ENCODE measurements at places on chromosomes 4 and X. TPM values are rescaled to one million over a fixed set of nuclear protein-coding genes. Genes with fewer than 3 reads are reported as not detected.

DNA sequence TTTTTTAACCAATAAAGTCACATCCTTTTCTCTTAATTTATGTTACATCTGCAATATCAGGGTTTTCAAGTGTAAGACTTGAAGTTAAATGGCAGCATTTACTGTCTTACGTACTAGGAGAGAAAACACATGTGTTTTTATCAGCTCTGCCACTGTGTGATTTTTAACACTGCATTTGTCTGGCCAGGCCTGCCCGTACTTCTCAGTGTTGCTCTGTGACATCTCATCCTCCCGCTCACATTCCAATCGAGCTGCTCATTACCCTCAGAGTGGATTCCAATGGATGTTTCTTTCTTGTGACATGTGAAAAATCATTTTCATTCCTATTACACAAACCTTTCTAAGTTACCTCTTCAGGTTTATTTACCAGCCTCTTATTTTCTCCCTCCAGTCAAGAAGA lies 420.3 kb downstream of the FAT4 start:
- peak; percentile 42 for DNase-seq

The USP46 gene
- 6.2 TPM for total RNA-seq

The TMPRSS11F gene
- total RNA-seq = not detected

DNA sequence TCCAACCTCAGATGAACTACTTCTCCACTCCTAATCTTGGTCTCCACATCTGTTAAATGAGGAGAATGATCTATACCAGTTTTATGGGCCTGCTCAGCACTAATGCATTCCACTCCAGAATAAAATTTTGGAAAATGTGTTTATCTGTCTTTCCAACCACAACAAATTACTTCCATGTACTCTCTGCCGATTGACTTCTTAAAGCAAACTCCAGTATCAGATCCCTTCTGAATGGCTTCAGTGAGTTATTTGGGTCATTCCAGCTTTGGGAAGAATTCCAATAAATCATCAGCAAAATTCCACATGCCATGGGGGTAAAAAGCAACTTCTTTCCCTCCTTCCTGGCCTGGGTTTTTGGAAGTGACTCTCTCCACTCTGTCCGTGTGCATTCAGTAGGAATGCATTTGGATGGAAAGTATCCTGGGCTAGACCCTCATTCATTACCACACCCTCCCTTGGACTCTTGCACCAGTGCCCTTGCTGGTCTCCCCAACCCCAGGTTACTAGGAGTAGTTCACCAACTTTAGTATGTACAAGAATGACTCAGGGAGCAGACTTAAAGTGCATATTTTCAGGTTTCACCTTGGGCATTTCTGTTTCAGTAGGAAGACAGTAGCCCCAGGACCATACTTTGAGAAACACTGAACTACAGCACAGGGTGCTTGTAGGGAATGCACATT lies 15.4 kb upstream of the ADH6 start:
- DNase-seq = no peak

DNA sequence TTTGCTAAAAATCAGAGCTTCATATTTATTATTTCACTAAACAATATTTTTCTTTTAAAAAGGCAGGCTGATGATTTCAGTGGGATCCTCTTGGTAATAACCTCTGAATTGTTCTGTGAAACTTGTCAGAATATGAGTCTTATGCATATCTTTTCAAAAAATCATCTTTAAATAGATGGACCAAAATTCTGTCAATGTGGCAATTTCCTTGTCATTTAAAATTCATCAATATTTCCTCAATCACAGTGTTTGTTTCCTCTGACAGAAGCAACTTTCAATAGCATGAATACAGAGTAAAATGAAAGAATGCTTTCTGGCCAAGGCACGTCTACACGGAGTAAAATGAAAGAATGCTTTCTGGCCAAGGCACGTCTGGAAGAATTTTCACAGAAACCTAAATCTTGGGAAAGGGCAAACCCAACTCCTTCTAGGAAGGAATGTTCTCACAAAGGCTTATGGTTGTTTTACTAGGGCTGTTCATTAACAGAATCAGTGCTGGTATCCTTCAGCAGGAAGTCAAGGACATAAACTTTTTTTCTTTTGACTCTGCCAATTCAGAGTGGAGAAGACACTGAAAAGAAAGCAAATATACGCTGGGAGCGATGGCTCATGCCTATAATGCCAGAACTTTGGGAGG lies 99.0 kb upstream of the GPR34 start:
- no peak for DNase-seq

- no peak for DNase-seq
These were observed 241.4 kb downstream of the UGT8 start for GRCh38 chr4:114839986-114840385.

The FGFR3 gene
- total RNA-seq = 2.4 TPM

DNA sequence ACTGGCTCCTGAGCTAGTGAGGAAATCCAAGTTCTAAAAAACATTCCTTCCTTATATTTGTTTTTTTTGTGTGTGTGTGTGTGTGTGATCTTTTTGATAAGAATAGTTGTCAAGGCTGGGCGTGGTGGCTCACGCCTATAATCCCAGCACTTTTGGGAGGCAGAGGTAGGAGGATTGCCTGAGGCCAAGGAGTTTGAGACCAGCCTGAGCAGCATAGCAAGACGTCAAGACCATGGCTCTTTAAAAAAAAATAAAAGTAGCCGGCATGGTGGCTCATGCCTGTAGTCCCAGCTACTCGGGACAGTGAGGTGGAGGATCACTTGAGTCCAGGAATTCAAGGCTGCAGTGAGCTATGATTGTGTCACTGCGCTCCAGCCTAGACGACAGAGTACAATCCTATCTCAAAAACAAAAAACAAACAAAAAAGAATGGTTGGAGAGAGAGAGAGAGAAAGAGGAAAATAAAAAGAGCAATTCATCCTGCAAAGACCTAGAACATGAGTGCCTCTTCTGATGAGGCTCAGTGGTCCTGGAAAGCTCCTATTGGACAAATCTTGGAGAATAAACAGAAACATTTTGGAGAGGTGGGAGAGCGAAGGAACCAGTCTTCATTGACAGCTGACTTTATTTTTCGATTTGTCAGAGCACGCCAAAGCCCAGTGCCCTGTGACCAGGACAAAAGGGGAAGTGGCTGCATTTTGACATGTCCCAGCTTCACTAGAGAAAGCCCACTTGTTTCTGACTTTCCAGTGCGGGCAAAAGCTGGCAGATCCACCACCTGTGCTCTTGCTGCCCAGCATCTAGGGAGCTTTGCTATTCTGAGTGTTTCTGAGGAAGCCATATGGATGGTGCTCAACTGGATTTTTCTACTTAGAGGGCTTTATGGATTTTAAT lies 244.7 kb downstream of the PALLD start:
- no peak for DNase-seq

The PCDH18 gene
- 71.2 TPM for total RNA-seq

The NMU gene
- total RNA-seq = not detected

DNA sequence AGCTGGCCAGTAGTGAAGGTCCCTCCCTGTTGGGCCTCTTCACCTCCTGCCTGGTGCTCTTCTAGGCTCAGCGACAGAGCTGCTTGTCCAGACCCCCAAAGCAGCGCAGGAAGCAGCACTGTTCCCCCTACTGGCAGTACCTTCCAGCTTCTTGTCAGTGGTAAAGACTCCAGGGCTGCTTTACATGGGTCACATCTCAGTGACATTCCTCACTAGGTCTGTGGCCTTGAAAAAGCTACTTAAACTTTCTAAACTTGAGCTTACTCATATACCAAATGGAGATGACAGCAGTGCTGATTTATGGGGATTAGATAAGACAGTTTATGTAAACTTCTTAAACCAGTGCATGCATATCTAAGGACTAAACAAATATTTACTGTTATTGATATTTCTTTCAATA lies 117.3 kb downstream of the FAT4 start:
- no peak for DNase-seq

The TSPAN7 gene
- 18.7 TPM for total RNA-seq

- no peak for DNase-seq
These were observed 12.8 kb downstream of the CYP4V2 start for GRCh38 chr4:186204103-186204559.

The FRG2 gene
- total RNA-seq = not detected

The CENPVL3 gene
- total RNA-seq = not detected

GRCh38 chr4:115428455-115428854 lies 315.0 kb upstream of the NDST4 start:
- no peak for DNase-seq

DNA sequence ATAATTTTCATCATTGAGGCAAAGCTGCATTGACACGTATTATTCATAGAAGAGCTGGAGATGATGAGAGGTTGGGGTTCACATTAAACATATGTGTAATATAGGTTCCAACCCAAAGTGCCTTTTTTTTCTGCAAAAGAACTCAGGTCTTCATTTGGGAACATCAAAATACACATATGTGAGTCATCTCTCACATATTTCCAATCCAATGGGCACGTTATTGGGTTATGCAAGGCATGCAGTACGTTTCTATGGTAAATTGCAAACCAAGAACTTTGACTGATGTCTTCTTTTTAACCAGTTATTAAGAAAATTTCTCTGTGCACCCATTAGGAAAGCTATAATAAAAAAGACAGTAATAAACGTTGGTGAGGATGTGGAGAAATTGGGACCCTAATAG lies 150.3 kb upstream of the FAM9B start:
- no peak for DNase-seq

DNA sequence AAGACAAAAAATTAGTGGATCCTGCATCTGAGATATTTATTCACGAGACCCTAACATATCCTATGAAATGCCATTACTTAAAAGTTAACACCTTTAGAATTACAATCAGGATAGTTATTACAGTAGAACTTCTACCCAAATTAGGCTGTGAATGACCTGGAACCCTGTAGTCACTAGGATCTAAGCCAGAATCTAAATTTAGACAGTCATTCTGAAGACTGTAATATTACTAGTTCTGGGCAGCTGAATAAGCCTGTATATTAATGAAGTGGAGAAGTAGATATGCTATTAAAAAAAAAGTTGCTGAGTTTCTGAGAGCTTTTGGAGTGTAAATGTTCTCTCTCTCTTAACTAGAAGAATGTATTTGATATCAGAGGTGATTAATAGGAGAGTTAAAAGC lies 67.0 kb downstream of the FAM13A start:
- DNase-seq = no peak

The HCFC1 gene
- total RNA-seq = 33.6 TPM

DNA sequence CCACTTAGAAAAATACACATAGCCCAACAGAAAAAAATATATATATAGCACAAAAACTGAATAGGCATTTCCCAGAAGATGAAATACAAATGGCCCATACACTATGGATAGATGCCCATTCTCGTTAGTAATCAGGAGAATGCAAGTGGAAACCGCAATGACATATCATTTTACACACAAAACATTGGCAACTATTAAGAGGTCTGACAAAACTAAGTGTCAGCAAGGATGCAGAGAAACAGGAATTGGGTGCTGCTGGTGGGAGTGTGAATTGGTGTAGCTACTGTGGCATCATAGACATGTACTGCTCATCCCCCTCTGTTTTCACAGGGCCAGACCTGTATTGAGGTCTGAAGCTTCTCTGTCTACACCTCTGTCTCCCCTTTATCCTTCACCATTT lies 320.0 kb downstream of the IDS start:
- no peak for DNase-seq

DNA sequence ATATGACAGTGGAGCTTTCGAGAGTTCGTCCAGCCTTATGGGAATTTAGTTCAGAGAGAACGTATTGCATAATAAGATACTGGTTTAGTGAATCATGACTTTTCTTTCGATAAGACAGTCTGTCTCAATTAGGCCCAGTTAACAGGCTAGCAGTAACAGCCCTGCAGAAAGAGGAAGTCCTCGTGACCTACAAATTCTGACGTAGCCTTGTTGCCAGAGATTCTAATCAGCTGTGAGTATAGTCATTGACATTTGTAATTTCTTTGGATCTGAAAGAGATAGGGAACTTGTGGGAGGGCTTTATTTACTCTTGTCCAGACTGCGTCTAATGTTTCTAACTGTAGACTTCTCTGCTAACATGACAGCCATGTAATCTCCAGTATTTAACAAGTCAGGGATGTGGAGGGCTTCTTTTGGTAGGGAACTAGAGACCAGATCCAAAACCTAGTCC lies 15.8 kb downstream of the ART3 start:
- DNase-seq = no peak

DNA sequence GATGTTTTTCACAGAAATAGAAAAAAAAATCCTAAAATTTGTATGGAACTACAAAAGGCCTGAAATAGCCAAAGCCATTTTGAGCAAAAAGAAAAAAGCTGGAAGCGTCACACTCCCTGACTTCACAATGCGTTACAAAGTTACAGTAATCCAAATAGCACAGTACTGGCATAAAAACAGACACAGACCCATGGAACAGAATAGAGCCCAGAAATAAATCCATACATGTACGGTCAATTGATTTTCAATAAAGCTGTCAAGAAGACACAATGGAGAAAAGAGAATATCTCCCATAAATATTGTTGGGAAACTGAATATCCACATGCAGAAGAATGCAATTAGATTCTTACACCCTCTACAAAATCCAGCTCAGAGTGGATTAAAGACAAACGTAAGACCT lies 208.2 kb downstream of the AFAP1 start:
- DNase-seq = no peak

GRCh38 chr4:151690876-151691275 lies 69.9 kb downstream of the GATB start:
- DNase-seq = no peak

GRCh38 chr4:41613821-41614220 lies 75.9 kb downstream of the LIMCH1 start:
- no peak for DNase-seq

GRCh38 chr4:101236097-101236496 lies 111.2 kb downstream of the PPP3CA start:
- no peak for DNase-seq

The DUX4 gene
- not detected for total RNA-seq

DNA sequence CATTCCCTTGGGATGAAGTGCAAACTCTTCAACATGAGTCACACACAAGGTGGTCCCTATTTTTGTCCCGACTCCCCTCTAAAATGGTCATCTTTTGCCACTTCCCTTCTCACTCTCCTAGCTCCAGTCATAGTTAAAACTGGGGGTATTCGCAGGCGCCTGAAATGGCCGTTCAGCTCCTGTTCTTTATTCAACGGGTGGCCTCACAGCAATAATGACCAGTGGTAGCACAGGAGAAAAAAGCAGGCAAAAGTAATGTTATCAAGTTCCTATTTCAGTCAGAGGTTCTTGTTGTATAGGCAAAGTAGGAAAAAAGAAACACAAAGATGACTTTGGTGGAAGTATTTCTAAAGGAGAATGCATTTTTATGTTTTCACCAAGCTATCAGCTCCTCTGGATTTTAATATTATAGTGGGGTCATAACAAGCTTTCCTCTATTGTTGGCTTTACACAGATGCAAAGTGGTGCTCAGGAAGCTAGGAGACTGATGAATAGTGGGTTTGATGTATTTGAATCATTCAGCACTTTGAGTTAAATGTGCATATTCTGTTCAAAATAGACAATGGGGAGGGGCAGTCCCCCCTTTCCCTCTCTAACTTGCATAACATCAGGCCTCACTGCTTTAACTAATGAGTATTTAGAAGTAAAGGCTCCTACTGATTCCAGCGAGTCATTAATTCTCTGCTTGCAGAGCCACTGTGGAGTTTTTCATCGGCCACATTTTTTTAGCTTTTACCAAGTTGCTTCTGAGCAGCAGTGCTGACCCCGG lies 171.2 kb upstream of the NDP start:
- DNase-seq = no peak

- DNase-seq = no peak
These were observed 94.7 kb upstream of the DIPK2B start for GRCh38 chrX:45295259-45295986.

- no peak for DNase-seq
These were observed 1.7 kb upstream of the ZFP92 start for GRCh38 chrX:153409414-153410101.

Data from omental fat pad (tissue), 4 donors.